ENCODE measurements at places on chromosomes 7 and 10.

DNA sequence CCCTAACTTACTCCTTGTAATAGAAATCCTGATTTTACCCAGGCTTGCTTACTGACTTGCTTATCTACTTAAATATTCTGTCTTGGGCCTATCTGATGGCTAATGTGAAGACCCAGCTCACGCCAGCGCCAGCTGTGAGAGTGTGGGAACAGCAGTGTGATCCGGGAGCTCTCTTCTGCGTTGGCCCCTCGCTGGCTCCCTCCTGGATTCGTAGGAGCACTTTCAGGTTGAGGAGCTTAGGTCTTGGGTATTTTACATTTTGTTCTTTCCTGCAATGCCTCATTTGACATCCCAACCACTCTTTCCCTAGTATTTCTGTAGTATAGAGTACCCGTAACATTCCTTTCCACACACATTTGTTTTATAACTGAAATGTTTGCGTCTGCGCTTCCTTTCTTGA is 51.7 kb downstream of the CREM start:
- DNase-seq: no peak

DNA sequence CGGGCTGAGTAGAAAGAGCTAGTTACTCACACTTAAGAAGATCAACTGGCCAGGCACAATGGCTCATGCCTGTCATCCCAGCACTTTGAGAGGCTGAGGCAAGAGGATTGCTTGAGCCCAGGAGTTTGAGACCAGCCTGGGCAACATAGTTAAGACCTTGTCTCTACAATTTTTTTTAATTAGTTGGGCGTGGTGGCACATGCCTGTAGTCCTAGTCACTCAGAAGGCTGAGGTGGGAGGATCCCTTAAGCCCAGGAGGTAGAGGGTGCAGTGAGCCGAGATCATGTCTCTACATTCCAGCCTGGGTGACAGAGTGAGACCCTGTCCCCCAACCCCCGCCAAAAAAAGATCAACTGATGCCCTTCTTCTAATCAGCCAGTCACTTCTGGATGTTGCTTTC is 74.6 kb upstream of the ATP6V0A4 start:
- no peak for DNase-seq

- DNase-seq: no peak
Observed at GRCh38 chr10:11831520-11831951, 8.4 kb downstream of the PROSER2 start.

DNA sequence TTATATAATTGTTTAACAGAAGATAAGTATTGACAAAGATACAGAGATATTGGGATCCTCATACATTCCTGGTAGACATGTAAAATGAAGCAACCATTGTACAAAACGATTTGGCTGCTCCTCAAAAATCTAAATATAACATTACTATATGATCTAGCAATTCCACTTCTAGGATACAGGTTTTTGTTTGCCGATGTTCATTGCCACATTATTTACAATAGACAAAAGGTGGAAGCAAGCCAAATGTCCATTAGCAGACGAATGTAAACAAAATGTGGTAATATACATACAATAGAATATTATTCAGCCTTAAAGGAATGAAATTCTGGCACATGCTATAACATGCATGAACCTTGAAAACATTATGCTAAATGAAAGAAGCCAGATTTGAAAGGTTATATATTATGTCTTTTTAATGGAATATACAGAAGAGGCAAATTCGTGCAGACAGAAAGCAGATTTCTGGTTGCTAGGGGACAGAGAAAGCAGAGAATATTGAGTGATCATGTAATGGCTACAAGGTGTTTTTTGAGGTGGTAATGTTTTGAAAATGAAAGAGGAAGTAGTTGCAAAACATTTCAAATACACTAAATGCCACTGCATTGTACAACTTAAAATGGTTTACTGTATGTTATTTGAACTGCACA is 44.9 kb downstream of the POLR1F start:
- DNase-seq: no peak

GRCh38 chr7:83534488-83534887 is 114.5 kb downstream of the SEMA3E start:
- no peak for DNase-seq

Measured in AG08395 (cell line).